ENCODE measurements at places on chromosomes 3 and 15.
A peak's percentile ranks its signal among the peaks of the same experiment; 100 is the strongest.

DNA sequence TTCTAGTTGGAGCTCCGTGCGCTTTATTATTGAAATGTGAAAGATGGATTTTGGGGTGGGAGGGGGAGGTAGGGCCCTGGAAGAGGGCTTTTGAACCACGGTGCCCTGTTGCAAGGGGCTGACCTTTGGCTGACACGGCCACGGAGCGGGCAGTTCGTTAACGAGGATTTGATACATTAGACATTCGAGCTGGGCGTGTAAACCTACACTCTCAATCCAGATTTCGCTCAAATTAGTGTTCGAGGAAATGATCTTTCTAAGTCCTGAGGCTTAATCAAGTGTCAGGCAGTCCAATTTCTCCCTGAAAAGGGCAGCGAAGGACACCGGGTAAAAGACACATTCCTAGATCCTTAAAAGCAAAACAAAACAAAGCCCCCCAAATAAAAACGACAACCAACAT is 13.0 kb downstream of the ZIC1 start:
- DNase-seq: no peak

- no peak for DNase-seq
Observed at GRCh38 chr3:151584566-151584965, 123.7 kb upstream of the IGSF10 start.

- peak; percentile 23 for DNase-seq
Observed at GRCh38 chr3:179825527-179826246, 172.8 kb downstream of the USP13 start.

GRCh38 chr15:93985925-93986324 is 245.4 kb upstream of the MCTP2 start:
- DNase-seq: no peak

DNA sequence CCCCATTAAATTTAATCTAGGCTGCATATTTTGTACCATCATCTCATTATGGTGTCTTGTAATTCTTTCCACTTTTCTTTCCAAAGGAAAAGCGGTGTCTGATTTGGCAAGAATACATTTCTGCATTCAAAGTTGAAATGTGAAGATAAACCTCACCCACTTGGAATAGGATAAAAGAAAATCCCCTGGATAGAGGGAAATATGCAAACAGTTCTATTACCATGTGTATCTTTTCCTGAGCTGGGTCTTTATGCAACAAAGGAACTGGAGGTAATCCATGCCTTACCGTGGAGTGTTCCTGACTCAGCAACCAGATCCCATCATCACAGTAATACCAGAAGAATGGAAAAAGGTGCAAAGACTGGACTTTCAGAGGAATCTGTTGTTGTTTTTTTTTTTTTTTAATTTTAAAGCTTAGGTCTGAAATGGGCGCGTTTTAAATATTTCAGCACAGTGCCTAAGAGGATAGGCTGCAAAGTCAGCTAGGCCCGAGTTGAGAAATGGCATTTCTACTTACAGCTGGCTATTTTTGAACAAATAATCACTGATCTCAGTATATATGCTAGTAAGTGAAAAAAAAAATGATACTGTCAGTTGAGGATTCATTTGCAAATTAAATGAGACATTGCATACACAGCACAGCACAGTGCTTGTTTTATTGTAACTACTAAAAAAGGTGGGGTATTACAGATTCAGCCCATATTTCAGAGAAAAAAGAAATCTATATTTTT is 55.5 kb upstream of the ADAMTS9 start:
- DNase-seq: no peak

- DNase-seq: no peak
Observed at GRCh38 chr3:17033516-17034168, 148.9 kb downstream of the PLCL2 start.

- peak; percentile 55 for DNase-seq
Observed at GRCh38 chr15:89760303-89761008, 9.4 kb upstream of the MESP1 start.

DNA sequence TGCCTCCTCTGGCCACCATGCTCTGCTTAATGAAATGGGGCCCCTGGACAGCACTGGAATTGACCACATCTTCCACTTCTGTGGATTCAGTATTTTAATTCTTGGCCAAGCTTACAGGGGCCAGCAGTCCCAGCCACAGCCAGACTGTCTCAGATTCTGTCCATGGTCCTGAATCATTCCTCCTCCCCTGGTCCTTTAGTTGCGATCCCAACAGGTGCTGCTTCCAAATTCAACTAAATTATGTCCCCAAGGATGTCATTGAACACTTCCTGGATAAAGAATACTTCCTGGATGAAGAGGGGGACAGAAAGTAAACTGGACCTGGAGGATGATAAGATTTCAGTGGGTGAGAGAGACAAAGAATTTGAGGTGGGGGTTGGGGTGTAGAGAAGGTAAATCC is 111.1 kb upstream of the FOXB1 start:
- no peak for DNase-seq

GRCh38 chr15:35911052-35911777 is 365.2 kb upstream of the DPH6 start:
- no peak for DNase-seq

DNA sequence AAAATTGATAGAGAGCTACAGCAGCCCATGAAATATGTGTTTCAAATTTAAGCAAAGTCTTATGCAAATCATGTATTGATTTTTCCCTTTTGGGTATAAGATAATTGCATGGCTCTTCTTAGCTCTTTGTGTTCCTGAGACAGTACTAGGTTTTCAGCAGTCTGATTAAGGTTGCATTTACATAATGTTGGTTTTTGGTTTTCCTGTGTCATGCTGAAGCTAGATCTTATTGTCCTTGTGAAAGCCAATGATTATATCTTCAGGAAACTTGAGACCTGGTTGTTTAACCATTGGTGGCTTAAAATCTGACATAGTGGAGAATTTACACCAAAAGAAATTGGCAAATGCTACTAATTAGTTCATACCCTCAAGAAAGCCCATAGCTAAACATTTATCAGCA is 392.6 kb downstream of the ZPLD1 start:
- no peak for DNase-seq

DNA sequence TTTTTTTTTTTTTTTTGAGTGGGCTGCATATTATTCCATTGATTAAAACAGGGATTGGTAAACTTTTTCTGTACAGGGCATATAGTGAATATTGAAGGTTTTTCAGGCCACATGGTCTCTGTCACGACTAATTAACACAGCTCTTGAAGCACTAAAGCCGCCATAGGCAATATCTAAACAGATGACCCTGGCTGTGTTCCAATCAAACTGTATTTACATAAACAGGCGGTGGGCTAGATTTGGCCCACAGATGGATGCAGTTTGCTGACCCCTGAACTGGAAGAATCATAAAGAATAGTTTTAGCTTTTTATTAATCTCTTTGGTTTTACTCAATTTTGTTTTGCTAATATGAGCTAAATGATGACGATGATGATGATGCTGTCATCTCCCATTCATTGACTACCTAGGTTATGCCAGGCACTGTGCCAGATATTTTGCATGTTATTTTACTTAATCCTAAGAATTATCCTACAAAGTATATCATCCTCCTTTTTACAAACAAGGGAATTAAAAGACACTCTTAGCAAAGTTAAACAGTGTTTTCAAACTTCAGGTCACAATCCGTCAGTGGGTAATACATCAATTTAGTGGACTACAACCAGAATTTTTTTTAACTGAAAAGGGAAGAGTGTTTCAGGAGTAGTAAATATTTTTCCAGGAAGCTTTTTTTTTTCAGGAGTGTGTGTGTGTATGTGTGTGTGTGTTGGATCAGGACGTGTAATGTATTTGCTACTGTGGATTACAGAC is 54.3 kb downstream of the LMCD1 start:
- DNase-seq: peak; percentile 23

DNA sequence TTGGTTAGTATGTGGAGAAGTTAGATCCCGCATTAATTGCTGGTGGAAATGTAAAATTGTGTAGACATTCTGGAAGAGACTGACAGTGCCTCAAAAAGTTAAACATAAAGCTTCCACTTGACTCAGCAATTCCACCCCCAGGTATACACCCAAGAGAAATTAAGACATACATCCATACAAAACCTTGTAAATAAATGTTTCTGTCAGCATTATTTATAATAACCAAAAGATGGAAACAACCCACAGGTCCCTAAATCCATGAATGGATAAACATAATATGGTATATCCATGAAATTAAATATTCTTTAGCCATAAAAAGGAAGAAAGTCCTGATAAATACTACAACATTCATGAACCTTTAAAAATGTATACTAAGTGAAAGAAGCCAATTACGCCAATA is 817.4 kb downstream of the NTRK3 start:
- DNase-seq: no peak

GRCh38 chr3:73752338-73752737 is 127.6 kb upstream of the PDZRN3 start:
- no peak for DNase-seq

DNA sequence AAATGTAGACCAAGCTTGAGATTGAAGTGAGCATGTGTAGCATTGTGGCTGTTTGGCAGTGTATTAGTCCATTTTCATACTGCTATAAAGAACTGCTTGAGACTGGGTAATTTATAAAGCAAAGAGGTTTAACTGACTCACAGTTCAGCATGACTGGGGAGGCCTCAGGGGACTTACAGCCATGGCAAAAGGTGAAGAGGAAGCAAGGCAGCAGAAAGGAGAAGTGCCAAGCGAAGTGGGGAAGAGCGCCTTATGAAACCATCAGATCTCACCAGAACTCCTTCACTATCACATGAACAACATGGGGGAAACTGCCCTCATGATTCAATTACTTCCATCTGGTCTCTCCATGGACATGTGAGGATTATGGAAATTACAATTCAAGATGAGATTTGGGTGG is 8.6 kb upstream of the CERS3 start:
- no peak for DNase-seq

GRCh38 chr3:154244644-154245043 is 79.6 kb downstream of the DHX36 start:
- DNase-seq: no peak

DNA sequence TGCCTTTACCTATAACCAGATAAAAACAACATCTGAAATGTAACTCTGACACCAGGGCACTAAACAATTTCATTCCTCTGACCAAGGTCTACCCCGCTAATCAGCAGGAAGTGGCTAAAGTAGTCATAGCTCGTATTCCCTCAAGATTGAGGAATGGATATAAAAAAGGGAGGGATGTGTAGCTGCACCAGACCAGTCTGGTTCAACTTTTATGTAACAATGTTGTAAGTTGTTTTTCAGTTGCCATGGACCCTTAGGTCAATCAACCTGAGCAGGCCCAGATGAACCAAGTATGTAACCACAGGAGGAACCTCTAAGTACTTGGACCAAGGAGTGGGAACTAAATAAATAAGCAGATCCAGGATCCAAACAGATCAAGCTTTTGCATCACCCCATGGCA is 28.4 kb upstream of the IFT57 start:
- no peak for DNase-seq

GRCh38 chr3:113773381-113773780 is 26.5 kb downstream of the ATP6V1A start:
- no peak for DNase-seq

GRCh38 chr3:61610316-61610715 is 48.9 kb downstream of the PTPRG start:
- no peak for DNase-seq

DNA sequence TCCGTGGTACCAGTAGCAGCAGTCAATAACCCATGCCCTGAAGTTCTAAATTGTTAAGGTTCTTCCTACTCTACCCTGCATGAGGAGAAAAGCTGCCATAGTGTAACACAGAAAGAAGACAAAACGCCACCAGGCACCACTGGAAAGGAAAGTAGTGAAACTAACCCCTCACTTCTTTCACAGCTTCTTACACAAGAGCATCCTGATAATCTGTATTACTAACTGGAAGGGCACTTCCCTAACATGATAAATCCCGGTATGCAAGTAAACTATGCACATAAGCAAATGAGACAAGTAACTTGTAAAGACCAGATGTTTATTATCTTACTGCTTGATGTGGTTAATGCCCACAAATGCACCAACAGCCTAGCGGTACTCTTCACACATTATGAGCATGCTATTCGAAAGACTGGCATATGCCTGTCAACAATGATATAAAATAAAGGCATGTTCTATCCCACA is 141.3 kb downstream of the ADAM10 start:
- DNase-seq: no peak

- DNase-seq: no peak
Observed at GRCh38 chr3:96970211-96970610, 155.8 kb downstream of the EPHA6 start.

DNA sequence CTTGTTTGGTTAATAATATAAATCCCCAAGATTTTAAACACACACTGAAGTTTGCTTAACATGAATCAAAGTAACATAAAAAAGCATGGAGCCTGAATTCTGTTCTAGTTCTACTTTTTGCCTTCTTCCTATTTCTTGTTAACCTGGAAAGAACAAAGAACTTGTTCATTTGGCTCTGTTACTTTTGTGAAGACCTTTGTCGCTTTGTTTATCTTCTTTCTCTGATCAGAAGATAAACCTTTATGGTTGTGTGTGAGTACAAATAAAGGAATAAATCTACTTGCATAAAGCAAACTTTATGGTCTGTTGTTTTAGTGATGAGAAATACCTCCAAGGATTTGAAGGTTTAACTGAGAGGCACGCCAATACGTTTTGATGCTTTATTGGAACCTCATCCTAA is 210.1 kb upstream of the SATB1 start:
- no peak for DNase-seq

GRCh38 chr15:32106401-32107381 is 76.4 kb downstream of the CHRNA7 start:
- DNase-seq: no peak

DNA sequence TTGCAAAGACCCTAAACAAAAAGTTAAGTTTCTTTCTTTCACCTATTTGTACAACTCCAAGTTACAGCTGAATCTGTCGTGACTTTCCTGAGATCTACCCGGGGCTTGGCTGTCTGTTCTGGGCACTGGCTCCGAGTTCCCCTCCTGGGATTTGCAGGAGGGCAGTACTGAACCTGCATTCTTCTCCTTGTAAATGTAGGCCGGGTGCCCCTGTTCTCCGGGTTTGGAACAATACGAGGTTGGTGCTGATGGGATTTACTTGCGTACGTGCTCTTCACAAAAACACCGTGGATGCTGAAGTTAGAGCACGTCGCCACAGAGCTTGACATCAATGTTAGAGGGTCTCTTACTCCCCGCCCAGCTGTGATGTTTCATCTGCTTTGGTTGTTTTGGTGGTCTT is 48.1 kb downstream of the KLHL25 start:
- no peak for DNase-seq

DNA sequence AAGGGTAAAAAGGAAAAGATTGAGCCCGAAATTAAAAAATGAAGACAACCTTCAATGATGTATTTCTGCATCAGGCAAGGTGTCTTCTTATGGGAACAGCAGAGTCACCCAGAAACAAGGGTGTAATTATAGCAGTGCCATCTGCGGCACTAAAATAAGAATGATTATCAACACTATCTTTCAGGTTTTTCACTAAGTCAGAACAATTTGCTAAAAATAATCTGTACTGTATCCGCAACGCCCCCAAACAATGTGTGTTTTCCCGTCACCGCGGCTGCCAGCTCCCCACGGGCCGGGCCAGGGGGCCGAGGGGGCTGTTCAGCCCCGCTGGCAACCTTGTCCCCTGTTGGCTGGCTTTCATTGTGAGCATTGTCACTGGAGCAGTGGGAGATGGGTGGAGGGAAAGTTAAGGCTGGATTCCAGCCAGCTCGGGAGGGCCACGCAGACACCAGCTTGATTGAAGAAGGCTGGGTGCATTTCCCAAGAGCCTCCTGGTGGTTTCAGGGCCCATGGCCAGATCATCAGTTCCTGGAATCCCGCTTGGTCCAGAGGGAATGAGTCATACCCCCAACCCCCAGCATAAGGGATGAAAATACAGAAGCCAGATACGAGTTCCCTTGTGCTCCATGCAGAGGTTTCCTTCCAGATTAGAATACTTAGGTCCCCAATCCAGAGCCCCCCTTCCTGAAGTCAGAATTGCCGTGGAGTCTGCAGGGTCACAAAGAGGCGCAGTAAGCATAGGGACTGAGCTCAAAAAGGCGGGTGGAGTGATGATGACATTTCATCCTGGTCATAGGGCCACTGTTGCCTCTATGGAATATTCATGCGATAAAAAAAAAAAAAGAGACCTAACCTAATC is 90.2 kb upstream of the KLF13 start:
- DNase-seq: peak; percentile 95
